Stomach (tissue), 19 donors: ENCODE measurements at places on chromosomes 3 and 15. TPM values are rescaled to one million over a fixed set of nuclear protein-coding genes. Genes with fewer than 3 reads are reported as not detected.

- no peak for DNase-seq
These were observed 60.5 kb upstream of the DPH6 start for GRCh38 chr15:35606450-35606779.

GRCh38 chr15:85128621-85129020 lies 147.0 kb downstream of the PDE8A start:
- DNase-seq, result no peak

GRCh38 chr3:116661196-116661595 lies 48.4 kb upstream of the TUSC7 start:
- DNase-seq, result no peak

GRCh38 chr15:65363766-65364165 lies 14.0 kb downstream of the IGDCC3 start:
- no peak for DNase-seq

DNA sequence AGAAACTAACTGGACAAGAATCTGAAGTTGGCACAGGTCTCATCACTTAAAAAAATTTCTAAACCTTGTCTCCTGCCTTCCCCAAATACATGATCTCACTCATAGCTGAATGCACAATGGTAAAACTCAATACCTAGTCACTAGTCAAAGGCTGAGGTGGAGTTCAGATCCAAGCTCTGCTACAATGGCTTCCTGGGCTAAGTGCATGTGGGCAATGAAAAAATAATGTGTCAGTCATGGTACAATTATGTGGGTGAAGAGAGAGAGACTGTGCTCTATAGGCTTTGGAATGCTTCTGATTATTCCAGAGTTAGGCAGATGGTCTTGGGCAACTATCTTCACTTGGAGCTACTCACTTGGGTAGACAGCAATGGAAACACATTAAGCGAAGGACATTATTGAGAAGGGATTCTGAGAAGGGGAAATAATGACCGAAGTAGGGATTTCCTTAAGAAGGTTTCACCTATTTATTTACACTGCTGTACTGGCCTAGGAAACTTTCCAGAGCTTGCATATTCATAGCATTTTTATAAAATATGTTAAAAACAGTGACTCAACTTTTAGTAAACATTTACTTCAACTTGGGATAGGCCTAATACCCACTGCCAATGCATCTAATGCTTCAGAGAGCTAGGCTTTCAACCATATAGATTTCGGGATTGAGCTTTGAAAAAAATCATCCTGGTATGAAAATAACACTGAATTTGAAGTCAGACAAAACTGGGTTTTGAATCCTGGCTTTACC lies 58.7 kb upstream of the PLXND1 start:
- no peak for DNase-seq

GRCh38 chr15:49328941-49329340 lies 94.1 kb upstream of the FGF7 start:
- DNase-seq, result no peak

GRCh38 chr15:76376029-76376428 lies 39.5 kb downstream of the ISL2 start:
- DNase-seq, result no peak

- peak; percentile 27 for DNase-seq
These were observed 401.8 kb downstream of the SHQ1 start for GRCh38 chr3:72446218-72447058.

- no peak for DNase-seq
These were observed 22.9 kb upstream of the CHRNA7 start for GRCh38 chr15:32007355-32007960.

DNA sequence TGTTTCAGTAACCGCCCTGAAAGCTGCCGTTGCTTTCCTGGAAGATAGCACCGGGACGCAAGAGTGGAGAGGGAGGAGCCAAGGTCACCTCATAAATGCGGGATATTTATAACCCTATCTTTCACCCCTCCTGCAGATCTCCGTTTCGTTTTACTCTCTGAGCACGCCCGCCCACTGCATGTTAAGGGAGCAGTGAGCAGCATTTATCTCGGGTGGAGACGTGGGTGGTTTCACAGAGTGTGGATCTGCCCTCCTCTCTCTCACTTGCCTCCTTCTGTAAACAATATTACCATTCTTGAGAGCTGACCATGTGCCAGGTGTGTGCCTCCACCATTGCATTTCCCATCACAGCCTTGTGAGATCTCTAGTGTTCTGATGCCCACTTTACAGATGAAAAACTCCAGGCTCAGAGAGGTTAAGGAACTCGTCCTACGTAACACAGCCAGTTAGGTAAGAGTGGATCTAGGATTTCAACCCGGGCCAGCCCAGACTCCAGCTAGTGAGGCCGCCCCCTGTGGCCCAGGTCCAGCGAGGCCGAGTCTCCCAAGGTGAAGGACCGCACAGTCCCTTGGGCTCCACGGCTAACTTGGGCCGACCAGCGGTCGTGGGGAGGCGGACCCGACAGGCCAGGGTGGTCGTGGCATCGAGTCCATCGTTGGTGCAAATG lies 16.9 kb upstream of the SEMA4B start:
- peak; percentile 91 for DNase-seq

- no peak for DNase-seq
These were observed 137.0 kb downstream of the EPHB1 start for GRCh38 chr3:134932035-134932434.

- DNase-seq, result no peak
These were observed 401.2 kb upstream of the NR2F2 start for GRCh38 chr15:95929232-95929846.

Gene SGO1
- total RNA-seq, result 0.45 TPM

Gene ALG1L2
- not detected for total RNA-seq

Gene CCDC54
- total RNA-seq, result not detected

Gene CYP1A1
- 0.58 TPM for total RNA-seq

Gene GP9
- not detected for total RNA-seq
